ENCODE measurements at places on chromosomes 16 and 17.
A peak's percentile ranks its signal among the peaks of the same experiment; 100 is the strongest.

DNA sequence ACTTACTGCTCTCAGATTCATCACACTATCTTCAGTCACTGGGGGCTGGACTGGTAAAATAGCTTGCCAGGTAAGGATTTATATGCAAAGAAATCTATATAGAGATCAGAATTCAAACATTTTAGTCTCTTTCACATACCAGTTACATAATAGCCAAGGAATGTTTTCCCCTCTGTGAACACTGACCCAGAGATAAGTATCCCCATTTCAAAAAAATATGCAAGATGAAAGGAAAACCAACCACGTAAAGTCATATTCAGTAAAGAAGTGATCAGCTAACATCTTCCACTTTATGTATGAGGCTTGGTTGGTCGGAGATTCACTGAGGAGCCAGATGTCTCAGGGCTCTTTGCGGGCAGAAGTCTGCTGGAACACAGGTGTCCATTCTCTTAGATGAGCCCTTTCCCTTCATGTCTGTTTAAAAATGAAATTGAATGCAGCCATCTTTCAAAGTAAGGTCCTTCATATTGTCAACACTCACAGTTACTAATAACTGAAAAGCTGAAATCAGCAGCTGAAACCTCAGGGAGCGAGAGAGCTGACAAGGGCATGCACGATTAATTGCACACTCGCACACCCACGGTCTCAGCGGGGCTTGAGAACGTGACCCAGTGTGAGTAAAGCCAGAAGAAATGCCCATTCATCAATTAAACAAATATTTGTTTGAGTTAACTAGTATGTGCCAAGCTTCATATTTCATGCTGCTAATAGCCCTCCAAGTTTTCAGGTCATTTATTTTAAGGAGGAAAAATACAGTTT lies 161.2 kb downstream of the MRTFB start:
- DNase-seq = no peak

GRCh38 chr17:29086628-29087332 lies 43.8 kb downstream of the PIPOX start:
- no peak for DNase-seq

DNA sequence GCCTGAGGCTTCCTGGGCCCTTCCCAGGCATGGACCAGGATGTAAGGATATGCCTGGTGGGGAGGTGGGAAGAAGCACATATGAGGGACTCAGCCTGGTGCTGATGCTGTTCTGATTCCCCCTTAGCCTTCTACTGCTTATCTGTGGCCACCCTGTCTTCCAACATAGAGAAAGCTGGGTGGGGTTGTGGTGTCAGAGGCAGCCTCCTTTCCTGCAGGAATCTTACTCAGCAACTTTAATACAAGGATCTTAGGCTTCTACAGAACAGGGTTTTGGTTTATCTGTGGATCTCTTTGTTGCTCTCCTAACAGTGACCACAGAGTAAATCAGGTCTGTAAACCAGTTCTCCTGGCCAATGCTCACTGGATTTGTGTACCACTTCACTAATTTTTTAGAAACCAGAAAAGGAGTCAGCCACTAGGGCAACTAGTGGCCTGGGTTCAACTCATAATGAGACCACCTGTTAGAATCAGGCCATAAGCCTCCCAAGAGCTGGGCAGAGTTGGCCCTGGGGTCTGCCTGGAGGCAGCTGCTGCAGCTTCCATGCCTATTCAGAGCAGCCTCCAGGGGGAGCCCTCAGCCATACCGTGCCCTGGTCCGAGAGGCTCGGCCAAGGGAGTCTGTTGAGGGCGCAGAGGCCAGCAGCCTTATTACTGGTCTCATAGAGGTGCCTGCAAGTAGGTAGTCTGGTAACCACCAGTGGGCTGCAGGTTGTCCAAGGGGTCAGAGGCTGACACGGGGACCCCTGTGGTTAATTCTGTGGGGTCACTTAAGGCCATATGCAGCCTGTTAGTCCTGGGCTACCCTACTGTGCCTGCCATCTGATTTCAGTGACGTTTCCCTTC lies 7.1 kb downstream of the HAS3 start:
- no peak for DNase-seq

- DNase-seq = peak; percentile 19
Observed at GRCh38 chr16:52251495-52251894, 295.4 kb downstream of the TOX3 start.

DNA sequence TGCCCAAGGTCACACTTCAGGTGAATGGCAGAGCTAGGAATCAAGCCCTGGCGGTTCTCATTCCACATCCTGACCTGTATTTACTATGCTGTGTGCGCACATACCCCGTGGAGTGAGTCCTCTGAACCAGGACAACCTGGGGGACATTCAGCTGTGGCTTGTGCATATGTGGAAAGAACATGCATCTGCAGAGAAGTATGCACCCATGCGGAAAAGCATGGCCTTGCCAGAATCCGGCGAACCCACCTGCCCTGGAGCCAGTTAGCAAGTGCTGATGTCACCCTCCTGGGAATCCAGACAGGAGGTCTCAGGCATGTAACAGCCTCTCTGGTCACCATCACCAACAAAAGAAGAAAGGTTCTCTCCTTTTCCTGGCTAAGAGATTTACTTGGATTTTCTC lies 1.9 kb downstream of the RASL10B start:
- DNase-seq = no peak

GRCh38 chr17:6427279-6427781 lies 7.6 kb downstream of the AIPL1 start:
- no peak for DNase-seq

DNA sequence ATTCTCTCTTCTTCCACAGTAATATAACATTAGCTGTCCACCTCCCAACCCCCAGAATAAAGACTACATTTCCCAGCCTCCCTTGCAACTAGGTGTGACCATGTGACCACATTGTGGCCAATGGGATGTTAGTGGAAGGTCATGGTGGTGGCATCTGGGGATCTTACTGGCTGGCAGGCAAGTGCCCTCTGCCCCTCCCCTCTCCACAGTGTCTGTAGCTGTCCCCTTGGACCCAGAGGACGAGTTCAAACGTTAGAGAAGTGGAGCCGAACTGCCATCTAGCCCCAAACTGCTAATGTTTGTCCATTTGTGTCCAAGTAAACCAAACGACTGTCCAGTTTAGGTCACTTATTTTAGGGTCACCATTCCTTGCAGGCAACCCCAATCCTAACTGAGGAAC lies 26.6 kb upstream of the KCNG4 start:
- DNase-seq = no peak

DNA sequence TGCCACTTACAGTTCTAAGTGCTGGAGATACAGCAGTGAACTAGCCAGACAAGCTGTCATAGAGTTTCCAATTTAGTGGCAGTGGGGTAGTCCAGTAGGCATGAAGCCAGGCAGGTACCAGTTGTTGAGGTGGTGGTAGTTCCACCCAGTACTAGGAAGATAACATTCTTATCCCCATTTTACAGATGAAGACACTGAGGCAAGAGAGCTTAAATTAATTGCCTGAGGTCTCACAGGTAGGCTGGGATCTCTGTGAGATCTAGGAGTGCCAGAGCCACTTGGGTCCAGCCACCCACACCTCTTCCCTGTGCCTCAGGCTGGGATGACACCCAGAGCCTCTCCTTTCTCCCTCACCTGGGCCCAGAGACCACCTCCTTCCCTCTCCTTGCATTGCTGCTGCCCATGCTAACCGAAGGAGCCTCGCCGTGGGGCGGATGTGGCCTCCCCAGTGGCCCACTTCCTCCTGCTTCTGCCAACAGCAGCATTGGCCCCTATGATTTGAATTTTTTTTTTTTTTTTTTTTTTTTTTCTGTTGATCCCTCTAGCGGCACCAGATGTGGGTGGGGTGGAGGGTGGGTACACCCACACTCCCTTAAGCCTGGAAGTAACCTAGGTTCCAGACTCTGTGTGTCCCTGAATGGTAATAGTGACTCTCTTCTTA lies 114.0 kb downstream of the PRKCB start:
- no peak for DNase-seq

Measured in keratinocyte (primary cell).